ENCODE measurements at places on chromosomes 6 and 20.

DNA sequence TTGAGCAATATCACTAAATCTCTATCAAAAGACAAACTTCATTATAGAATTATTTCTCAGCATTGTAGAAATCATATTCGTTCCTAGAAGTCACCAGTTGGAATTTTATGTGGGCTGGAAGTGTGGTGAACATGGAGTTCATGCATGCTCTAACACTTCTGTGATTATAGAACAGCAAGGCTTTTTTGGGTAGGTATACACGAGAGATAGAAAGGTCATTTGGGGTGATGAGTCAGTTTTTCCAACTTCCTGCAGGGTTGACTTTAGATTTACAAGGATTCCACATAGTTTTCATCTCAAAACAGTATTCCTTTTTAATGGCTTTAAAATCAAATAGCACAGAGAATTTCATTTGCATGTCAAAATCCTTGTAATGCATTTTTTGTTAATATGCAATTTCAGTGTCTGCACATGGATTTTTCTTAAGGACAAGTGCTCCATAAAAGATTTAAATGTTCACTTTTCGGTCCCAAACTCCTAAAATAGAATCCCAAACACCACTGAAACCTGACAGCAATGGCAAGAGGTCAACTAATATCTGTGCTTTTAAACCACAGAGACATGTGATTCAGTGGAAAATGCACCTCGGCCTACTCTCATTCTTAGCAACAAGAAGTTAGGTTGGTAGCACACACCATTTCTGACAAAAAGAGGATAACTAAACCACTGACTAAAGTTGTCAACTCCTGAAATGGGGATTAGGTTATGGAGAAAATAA is 211.0 kb downstream of the MOXD1 start:
- DNase-seq, result no peak

DNA sequence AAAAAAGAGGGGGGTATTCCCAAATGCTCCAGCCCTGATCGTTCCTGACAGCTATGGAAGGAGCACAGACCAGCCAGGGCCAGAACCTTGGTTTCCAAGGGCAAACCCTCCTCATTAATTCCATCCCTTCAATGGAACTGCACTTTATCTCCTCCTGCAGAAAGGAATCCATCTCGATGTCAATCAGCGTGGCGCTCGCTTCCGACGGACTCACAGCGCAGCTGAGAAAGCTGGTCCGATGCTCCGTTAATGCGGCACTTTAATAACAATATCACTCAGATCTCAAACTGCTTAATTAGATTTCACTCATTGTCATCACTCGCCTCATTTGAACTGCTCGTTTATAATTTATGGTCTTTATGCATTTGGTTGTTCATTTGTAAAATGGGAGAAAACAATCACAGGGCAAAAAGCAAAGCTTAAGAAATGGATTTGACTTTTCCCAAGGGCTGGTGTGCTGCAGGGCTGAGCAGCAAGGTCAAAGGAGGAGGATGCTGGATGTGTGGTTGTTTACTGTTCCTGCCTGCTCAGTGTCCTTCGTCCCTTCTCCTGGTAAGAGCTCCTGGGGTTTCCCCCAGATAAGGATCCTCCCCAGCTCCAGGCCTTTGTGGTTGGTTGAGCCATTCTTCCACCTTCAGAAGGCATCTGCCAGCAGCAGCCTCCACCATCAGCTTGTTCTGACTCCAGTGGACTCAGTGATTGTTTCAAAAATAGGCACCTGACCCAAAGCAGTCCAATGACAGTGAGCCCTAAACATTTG is 152.7 kb downstream of the ANKRD60 start:
- DNase-seq, result no peak

GRCh38 chr6:151723152-151723551 is 84.3 kb upstream of the ESR1 start:
- DNase-seq, result no peak

DNA sequence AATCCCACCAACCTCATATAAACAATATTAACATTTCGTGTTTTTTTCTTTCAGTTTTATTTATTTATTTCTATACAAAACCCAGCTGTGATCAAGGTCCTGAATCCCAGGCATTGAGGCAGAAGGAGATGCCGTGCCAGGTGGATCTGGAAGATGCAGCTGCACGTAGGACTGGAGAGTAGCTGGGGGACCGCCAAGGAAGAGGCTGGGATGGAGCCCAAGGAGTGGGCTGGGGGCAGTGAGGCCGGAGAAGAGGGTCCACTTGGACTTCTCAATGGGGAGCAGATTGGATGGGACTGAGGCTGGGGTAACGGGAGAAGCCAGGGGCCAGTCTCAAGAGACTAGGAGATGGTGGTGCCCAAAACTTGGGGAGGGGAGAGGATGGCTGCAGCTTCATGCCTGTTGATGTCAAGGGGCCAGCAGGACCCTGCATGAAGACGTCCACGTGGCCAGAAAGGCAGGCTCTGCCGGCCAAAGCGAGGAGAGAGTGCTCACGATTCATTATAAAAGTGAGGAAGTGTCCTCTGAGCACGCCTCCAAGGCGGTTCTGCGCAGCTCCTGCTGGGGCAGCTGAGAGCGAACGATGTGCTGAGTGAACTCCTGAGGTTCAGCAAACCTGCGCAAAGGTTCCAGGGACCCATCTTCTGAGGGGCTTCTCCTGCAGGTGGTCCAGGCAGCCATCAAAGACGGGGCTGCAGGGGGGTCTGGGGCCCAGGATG is 110.3 kb downstream of the BMP7 start:
- DNase-seq, result no peak

GRCh38 chr6:145009711-145010110 is 724.6 kb downstream of the UTRN start:
- DNase-seq, result no peak

- DNase-seq, result no peak
Measured at GRCh38 chr6:6694825-6695624, 106.5 kb downstream of the LY86 start.

GRCh38 chr20:35398660-35399144 is 13.1 kb downstream of the UQCC1 start:
- DNase-seq, result no peak

GRCh38 chr6:148166339-148166968 is 176.2 kb upstream of the SASH1 start:
- DNase-seq, result peak; percentile 6

GRCh38 chr6:33198853-33199436 is 1.5 kb downstream of the RXRB start:
- no peak for DNase-seq

DNA sequence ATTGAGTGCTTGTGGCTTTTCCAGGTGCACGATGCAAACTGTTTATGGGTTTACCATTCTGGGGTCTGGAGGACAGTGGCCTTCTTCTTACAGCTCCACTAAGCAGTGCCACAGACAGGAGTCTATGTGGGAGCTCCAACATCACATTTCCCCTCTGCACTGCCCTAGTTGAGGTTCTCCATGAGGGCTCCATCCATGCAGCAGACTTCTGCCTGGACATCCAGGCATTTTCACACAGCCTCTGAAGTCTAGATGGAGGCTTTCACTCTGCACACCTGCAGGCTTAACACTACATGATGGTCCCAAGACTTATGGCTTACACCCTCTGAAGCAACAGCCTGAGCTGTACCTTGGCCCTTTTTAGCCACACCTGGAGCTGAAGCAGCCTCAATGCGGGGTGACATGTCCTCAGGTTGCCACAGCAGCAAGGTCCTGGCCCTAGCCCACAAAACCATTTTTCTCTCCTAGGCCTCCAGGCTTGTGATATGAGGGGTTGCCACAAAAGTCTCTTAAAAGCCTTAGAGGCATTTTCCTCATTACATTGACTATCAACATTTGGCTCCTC is 552.2 kb downstream of the TFAP2A start:
- no peak for DNase-seq

DNA sequence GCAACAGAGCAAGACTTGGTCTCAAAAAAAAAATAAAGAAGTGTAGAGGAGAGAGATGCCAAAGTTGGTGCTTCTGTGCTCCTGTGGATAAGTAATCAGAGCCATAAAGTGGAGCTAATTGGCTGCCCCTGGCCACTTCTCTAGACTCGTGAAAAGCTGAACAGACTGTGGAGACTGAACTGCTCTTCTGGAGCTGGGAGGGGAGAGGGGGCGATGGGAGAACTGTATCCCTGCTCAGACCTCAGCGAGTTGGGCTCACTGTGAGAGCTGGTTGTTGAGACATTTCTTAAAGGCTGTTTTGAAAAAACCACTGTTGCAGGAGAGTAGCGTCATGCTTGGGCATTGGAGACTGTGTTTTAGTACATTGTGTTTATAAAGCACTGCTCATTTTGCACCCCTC is 125.7 kb downstream of the TCP11 start:
- no peak for DNase-seq

DNA sequence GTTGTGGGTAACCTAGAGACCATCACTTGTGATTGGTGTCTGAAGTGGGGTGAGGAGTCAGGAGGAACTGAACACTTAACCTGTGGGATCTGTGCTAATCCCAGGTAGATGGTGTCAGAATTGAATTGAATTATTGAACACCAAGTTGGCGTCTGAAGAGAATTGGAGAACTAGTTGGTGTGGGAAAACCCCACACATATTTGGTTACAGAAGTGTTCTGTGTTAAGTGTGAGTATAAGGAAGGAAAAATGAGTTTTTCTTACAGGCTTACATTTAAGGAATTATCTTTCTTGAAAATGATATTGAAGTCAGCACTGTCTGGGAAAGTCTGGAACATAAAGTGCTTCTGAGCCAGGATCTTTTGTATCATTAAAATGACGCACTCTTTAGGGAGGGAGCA is 182.9 kb upstream of the ECI2 start:
- DNase-seq, result no peak

DNA sequence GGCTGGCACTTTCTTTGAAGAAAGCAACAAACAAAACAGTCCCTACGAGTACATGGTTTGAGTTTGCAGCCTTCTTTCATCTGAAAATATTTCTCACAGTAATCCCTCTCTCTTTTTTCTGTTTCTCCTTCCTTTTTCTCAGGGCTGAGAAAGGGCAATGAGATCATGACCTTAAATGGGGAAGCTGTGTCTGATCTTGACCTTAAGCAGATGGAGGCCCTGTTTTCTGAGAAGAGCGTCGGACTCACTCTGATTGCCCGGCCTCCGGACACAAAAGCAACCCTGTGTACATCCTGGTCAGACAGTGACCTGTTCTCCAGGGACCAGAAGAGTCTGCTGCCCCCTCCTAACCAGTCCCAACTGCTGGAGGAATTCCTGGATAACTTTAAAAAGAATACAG is 80.7 kb upstream of the CLDN20 start:
- no peak for DNase-seq

GRCh38 chr20:57382516-57382915 is 8.7 kb upstream of the RBM38 start:
- no peak for DNase-seq

GRCh38 chr20:41468994-41469600 is 102.5 kb upstream of the EMILIN3 start:
- no peak for DNase-seq

Data from head of caudate nucleus (tissue), 42 donors.